ENCODE measurements at places on chromosomes 5 and 9.

DNA sequence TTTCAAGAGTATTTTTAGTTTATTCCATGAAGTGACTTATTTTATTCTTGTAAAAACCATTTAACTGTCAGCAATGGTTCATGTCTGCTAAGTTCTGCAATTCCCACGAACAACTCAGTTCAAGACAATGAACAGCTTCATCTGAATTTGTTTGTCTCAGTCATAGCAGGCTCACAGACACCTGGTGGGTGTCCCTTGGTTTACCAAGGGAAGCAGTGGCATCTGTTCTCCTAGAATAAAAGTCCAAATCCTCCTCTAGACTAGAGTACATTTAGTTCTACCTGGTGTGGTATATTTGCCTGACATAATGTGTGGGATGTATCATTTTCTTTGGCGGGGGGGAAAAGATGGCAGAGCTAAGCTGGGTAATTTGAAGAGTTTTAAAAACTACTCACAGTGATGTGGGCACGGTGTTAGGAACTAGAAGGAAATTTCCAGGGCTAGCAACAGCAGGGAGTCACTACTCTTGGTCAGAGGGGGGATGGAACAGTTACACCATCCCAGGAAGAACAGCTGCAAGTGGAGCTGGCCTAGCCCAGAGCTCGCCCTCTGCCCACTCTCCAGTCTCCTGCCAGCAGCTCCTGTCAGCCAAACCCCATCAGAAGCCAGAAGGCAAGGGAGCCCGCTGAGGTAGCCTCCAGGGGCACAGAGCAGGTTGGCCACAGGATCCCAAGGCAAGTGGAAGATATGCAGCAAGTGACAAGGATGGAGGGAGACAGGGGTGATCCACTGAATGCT, 100.3 kb downstream of the PJA2 start:
- DNase-seq: no peak

GRCh38 chr5:157718519-157718918, 12.7 kb upstream of the THG1L start:
- no peak for DNase-seq

- DNase-seq: no peak
Measured at GRCh38 chr9:88216126-88216995, 78.1 kb upstream of the SPATA31C2 start.

- no peak for DNase-seq
Measured at GRCh38 chr9:40928803-40929487, 199.5 kb downstream of the FOXD4L6 start.

DNA sequence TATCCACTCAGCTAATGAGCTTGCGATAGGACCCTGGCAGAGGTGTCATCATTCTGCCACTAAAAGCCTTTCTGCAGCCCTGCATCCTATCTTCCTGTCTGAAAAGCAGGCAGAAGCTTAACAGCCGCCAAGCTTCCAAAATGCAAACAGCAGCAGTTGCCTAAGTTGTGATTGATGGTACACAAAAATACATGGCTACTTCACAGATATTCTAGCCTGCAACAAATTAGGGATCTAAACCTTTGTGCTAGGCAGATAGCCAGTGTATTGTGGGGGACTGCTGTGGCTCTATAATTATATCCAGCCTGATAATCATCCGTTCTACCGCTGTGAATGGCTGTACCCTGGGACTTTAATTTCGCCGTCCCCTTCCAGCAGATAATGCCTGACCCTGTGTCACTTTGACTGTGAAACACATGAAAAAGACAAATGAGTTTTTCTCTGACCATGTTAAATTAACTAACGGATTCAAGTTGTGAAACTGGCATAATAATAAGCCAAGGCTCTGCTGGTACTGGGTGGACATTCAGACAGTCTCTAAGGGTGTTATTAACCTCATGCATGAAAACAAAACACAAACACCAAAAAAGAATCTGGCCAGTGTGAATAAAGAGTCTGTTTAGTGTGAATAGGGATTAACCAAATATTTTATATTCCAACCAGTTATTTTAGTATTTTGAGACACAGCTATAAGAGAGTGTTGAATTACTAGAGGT, 45.9 kb downstream of the SEMA6A start:
- DNase-seq: no peak

DNA sequence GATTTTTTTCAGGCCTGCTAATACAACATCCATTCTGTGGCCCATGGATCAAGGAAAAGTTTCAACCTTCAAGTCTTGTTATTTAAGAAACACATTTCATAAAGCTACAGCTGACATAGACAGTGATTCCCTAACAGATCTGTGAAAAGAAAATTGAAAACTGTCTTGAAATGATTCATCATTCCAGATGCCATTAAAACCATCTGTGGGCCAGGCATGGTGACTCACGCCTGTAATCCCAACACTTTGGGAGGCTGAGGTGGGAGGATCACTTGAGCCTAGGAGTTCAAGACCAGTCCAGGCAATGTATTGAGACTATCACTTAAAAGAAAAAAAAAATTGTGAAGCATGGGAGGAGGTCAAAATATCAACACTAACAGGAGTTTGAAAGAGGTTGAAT, 6.0 kb downstream of the RAPGEF6 start:
- DNase-seq: no peak

GRCh38 chr5:104178829-104179456, 616.4 kb upstream of the NUDT12 start:
- DNase-seq: no peak

DNA sequence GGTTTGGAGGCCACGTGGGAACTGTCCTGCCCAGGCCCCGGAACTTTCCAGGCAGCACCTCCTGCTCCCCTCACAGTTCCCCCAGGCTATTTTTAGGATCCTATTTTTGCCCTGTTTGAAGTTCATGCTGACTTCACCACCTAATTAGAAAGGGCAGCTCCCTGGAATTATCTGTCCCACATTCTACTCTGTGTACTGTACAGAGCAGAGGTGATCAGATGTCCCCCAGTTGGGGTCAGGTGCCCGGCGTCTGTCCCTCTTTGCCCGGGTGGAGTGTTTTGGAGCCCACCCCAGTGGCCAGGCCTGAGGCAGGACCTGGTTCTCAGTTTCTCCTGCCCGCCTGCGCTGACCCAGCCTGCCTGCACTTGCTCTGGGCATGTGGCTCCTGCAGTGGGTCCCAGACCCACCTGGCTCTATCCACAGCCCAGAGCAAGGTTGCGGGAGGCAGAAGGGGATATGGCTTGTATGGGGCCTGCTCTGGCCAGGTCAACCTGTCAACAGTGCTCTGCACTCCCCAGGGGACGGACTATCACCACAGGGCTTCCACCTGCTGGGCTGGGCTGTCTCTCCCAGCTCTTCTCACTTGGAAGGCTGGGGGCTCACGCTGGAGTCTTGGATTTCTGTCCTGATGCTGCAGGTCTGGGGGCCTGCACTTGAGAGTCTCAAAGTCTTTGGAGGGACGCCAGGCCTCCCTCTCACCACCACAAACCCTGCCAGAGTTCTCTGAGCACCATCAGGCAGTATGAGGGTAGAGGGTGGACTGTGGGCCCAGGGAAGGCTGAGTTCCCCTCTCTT, 268.3 kb downstream of the GADD45G start:
- DNase-seq: no peak
